NT2/D1 (cell line): ENCODE measurements at places on chromosomes 5 and 9.
A peak's percentile ranks its signal among the peaks of the same experiment; 100 is the strongest.

GRCh38 chr9:125997196-125997823 lies 250.1 kb downstream of the PBX3 start:
- no peak for DNase-seq

- DNase-seq = no peak
Observed at GRCh38 chr5:66609615-66610014, 13.4 kb downstream of the MAST4 start.

DNA sequence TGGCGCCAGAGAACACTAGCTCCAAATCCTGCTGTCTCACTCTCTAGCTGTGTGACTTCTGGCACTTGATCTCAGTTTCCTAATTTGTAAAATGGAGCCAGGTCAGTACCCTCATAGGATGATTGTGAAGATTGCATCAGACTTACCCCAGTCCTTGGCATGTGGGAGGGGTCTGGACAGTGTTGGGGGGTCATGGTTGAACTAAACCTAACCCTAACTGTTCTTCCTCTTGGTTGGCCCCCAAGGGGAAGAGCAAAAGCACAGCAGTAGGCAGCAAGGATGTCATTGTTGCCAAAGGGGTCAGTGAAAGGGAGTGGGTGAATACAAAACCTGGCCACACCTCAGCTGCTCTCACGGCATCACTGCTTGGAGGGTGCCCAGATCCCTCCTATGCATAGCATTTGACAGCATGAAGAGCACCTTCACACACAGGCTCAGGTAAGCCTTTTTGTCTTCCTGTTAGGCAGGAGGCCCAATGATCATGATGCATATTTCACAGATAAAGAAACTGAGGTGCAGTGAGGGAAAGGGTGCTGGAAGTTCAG lies 15.7 kb upstream of the CXCL14 start:
- no peak for DNase-seq

DNA sequence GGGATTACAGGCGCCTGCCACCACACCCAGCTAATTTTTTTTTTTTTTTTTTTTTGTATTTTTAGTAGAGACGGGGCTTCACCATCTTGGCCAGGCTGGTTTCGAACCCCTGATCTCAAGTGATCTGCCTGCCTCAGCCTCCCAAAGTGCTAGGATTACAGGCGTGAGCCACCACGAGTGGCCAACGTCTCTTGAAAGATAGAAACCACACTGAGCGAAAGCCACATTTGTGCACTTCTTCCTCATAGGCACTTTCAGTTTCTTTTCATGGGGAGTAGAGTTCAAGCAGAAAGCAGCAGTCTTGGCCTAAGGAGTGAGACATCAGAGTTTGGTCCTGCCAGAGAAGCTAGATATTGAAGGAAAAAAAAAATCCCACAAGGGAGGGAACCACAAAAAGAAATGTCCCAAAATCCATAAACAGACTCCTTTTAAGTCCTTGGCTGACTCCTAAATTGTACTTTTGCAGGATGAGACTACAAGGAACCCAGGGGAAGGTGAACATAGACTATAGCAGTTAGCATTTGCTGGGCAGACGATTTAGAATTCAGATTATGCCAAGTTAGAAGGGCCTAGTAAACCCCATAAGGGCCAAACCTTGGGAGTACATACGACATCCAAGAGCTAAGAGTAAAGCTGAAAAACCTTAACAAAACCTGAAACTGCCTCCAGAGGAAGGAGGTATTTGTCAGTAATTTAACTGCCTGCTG lies 43.9 kb upstream of the GLIPR2 start:
- no peak for DNase-seq

- no peak for DNase-seq
Observed at GRCh38 chr5:91642581-91642980, 259.5 kb upstream of the ARRDC3 start.

DNA sequence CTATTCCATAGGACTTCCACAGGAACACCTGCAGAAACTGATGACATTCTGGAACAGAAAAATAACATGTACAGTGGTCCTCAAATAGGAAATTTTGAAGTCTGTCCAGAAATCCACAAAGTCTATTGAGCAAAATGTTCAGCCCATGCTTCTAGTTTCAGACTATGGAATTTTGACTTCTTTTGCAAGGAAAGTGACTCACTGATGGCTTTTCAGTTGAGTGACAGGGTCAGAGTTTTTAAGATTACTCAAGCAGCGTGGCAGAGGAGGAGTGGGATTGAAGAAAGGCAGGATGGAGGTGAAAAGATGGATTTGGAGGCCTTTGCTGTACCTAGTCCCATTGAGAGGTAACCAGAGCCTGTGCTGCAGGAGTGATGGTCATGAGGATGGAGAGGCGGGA lies 151.5 kb downstream of the GOLPH3 start:
- no peak for DNase-seq

GRCh38 chr9:135302329-135303279 lies 177.0 kb upstream of the PPP1R26 start:
- DNase-seq = no peak

- no peak for DNase-seq
Observed at GRCh38 chr5:127216898-127217675, 73.5 kb upstream of the MEGF10 start.

DNA sequence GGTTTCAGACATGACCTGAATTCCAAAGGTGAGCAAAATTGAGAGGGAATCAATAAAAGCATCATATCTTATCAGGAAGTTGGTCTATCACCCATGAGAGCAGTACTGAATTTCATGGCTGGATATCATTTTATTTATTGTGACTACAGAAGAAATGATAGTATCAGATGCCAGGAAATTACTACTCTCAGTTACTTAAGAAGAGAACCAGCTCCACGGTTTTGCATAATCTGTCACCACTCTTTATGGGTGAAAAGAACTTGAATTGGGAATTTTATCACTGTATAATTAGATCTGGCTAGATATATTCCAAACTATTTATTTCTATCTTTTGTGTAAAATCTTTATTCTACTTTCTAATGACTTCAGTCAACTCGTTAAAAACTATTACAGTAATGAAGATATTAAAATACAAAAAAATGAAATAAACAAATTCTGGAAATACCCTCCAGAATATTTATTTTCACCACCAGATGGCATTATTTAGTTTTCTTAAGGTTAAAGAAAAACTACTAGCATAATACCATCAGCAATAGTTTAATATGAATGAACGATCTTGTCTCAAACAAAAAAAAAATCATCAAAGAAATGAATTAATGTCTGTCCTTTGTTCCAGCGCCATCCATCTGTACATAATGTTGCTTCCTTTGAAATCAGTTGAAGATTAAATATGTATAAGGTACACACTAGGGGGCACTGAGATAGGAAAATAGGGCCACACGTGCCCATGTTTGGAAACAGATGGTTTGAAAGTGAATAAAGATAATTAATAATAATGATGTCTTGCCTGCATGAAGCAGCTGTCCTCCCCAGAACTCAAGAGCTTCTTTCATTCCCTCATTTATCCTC lies 84.7 kb upstream of the SLCO6A1 start:
- no peak for DNase-seq

DNA sequence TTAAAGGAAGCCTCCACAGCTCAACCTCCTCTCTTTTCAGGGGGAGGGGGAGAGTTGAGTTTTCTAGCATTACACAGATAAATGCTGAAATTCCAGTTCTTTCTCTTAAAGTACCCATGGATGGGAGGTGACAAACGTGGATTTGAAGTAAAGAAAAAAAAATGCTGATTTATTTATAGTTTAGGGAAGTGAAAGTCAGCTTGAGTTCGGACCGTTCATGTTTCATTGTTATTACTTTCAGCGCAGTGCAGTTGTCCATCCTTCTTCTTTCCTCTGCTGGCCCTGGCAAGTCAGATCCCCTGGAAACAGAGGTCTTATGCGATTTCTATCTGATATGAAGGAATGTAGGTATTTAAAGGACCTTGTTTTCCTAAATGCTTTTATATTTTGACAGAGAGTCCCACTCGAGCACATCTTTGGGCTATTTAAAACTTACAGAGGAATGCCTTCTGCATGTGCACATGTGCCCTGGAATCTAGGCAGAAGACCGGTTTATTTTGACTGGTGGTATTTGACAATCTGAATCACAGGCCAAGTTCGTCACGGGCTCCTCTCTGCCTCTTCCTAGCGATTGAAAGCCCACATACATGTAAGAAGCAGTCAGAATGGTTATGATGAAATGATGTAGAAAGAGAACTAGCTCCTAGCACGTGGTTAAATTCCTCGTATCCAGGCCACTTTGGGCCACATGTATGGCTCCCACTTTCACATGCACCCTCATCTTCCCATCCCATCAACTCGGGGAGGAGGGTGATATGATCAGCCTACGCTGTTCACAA lies 385.2 kb upstream of the KLF4 start:
- no peak for DNase-seq

- peak; percentile 79 for DNase-seq
Observed at GRCh38 chr9:32344551-32345182, 39.8 kb upstream of the ACO1 start.

DNA sequence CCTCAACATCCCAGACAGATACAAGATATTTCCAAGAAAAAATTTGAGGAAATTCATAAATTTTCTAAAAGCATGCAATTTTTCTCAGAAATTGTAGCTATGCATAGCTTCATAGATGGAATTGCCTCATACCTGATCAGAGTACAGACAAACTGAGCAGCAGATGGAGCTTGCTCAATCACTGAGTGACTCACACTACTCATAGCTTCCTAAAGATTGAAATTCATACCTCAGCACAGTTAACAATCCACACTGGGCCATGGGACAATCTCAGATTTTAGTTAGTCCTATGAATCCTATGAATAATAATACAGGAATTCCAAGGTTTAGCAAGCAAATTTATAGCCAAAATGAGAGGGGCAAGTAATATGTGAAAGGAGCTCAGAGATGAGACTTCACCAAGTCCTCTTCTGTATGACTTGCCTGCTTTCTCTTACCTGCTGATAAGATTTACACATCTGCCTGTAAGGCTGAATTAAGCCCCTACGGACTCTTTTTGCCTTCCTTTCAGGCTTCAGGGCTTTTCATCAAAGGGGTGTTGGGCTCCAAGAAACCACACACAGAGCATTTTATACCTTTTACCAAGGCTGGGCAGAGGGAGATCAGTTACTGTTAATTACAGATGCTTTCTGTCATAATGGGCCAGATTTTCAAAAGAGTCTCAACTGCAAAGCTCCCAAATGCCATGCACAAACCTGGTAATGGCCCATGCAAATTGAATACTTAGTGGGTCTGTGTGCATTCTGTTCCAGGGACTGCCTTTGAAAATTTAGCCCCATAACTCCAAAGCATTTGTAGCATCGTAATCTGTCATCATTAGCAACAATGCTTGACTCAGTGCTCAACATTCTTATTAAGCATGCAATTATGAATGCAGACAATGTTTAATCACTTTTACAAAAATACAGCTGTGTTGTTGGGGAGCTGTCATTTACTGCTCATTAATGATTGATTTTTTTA lies 439.3 kb downstream of the DTWD2 start:
- no peak for DNase-seq

DNA sequence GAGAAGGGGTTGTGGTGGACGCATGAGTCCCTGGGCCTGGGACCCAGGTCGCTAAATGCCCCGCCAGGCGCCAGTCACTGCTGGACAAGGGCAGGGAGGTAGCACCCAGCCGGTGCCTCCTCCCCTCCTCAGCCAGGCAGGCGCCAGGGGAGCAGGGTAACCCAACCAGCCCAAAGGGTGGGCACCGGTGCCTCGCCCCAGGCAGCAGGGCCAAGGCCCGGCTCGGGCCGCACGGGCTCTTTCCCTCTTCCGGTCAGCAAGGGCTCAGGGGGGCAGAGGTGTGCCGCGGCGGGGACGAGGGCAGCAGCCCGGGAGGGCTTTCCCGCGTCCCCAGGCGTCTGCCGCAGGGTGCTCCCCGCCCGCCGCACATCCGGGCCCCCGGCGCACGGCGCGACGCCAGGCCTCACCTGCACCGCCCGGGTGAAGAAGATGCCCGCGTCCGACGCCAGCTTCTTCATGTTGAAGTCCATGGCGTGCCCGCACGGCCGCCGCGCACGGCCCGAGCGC lies 393 bp downstream of the SH3GLB2 start:
- DNase-seq = peak; percentile 32

GRCh38 chr9:114811966-114812636 lies 6.3 kb upstream of the TNFSF15 start:
- DNase-seq = no peak

DNA sequence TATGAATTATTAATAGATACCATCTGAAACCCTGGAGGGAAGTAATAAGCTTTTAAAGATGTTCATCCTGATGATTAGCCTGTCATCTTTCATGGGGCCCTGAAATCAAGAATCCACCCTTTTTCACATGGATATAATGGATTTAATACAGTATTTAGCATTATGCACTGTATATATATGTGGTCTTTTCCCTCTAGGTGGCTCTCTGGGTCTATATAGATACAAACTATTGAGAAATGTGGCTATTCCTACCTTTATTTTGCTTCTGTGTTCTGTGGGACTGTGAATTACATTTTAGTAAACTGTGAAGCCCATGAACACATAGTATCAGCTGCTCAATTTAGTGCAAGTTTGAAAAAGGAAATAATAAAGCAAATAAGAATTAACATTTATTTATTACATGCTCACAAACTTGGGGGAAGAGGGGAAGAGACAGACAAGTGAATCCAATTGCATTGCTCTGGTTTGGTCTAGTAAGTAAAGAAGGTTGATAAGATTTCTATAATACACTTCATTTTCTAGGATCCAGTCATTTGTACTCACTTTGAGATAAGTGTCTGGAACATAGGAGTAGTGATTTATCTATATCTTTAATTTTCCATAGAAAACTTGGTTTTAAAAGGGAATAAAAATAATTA lies 112.2 kb downstream of the SCAMP1 start:
- DNase-seq = no peak

DNA sequence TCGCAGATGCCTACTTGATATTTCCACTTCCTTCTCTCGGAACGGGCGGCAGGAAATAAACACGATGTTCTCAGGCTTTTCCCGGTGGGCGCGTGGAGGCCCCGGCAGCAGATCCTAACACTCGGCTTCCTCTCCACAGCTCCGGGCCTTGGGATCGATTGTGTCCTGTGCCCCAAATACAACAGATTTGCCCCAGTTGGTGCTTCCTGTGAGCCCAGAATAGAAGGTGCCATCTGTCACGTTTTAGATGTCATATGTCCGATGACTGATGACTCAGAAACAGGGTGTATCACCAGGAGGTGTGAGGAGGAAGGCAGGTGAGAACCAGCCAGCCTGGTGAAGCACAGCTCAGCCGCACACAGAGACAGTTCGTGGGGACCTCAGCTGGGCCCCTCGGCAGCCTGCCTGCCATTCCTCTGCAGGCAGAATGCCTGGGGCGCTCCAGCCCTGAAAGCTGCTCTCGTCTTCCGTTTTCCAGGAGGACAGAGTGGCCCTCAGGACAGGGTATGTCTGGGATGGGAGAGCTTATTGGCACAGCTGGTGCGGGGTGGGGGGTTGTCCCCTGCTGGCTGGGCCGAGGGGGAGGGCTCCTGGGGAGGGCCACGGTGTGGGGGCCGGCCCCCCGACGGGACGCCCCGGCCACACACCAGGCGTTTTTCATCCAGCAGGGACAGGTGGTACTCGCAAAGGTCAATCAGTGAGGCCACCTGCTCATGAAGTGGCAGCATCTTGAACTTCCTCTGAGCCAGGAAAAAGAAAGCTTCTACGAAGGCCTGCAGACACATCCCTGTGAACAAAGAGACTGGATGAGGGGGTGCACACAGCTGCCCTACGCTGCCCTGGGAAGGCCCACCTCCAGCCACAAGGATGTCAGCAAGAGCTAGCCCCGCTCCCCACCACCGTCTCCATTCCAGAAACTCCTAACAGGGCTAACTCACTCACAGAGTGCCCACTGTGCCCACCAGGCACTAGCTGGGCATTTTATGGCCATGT lies 171.0 kb downstream of the DAB2IP start:
- no peak for DNase-seq
